ENCODE measurements at places on chromosomes 5 and 9.

DNA sequence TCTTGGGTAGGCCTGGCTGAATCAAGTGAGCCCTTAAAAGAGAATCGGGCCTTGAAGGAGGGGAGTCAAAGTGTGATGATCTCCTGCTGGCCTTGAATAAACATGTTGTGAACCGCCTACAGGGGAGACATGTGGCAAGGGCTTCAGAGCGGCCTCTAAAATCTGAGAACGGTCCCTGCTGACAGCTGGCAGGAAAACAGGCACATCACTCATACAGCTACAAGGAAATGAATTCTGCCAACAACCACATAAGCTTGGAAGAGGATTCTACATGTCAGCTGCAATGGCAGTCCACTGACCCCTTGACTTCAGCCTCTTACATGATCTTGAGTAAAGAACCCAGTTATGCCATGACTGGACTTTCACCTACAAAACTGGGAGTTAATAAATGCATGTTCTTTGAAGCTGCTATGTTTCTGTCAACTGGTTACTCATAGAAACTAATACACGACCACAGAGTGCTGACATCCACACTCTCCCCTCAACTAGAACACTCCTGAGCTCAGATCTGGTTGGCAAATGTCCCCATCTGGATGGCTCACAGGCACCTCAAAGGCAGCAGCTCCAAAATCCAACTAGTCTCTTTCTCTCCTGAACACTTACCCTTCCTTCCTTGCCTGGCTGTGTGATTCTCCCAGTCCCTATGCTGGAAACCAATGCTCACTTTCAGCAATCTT, 333.1 kb downstream of the ASTN2 start:
- no peak for DNase-seq

DNA sequence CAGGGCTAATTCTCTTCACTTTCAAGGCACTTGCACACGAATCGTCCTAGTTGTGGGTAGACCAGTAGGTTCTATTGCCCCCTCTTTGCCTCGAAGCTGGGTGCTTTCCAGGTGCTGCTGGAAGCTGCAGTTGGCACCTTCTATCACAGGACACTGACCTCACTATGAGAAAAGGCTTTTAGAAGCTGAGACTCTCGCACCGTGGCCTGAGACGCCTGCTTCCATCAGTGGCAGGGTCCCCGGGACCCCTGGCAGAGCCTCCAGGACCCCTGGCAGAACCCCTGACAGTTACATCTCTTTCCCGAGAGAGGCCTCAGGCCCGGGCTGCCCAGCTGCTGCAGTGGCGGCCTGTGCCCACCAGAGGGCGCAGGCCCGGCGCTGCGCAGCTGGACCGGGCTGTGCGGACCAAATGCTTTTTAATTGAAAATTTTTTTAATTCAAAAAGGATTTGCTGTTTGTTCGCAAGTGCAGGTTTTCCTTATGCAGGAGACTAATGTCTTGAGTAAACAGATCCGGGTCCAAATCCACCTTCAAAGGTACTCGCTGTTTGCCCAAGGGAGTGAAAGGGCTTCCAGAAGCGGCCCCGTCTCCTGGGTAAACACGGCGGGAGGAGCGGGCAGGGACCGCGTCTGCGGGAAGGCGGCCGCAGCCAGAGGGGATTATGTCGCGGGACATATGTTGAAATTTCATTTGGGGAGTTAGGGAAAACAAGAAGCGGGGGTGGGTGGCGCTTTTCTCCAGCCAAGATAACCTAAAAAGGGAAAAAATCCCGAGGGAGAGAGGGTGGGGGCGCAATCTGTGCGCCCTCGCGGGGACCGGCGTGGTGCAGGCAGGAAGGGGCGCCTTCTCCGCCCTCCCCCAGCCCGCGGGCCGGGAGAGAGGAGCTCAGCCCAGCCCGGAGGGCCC, 114.5 kb upstream of the LMX1B start:
- peak; percentile 28 for DNase-seq

GRCh38 chr5:115375893-115376292, 79.4 kb upstream of the CCDC112 start:
- peak; percentile 42 for DNase-seq

- peak; percentile 34 for DNase-seq
Observed at GRCh38 chr9:98214811-98215210, 22.4 kb upstream of the CORO2A start.

GRCh38 chr5:131109540-131110255, 55.4 kb downstream of the HINT1 start:
- DNase-seq = peak; percentile 10

GRCh38 chr9:105244734-105245028, 230 bp downstream of the SLC44A1 start:
- DNase-seq = no peak

- no peak for DNase-seq
Observed at GRCh38 chr5:171666815-171667214, 118.8 kb upstream of the SMIM23 start.

- DNase-seq = peak; percentile 37
Observed at GRCh38 chr9:1042466-1042865, 7.7 kb upstream of the DMRT2 start.

DNA sequence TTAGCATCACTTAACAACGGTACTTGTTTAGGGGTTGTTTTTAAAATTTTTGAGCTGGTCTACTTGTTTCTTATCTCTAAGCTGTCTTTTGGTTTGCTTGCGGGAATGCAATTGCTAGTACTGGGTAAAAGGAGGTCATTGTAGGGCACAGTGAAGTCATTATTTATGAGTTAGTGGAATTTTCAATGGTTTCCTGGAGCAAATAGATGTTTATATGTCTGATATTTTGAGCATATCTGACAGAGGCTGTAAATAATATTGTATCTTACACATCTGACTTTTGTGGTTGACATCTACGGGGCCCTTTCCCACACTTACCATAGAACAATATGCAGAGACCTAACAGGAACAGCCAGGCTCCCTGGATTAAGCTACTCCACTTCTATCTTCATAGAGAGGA, 90.4 kb upstream of the IL6ST start:
- DNase-seq = no peak

GRCh38 chr5:160926428-160926827, 74.4 kb upstream of the ATP10B start:
- no peak for DNase-seq

GRCh38 chr9:137127301-137128157, 11.4 kb upstream of the GRIN1 start:
- no peak for DNase-seq

GRCh38 chr5:19739671-19740070, 248.3 kb downstream of the CDH18 start:
- DNase-seq = no peak

DNA sequence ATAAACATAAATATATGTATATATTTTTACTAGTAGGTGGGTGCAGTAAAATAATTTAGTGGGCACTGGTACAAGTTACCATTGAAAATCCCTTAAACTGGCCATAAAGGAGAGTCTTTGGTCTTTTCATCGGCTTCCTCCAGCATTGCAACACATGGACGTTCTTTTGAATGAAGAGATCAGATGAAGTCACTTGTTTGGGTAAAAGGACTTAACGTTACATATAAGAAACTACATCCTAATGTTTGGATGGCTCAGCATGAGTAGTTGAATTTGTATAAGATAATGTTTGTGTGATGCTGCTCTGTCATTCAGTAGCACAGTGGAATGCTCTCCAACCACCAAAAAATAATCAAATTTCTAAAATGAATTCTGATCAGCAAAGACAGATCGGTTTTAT, 31.6 kb downstream of the AFAP1L1 start:
- DNase-seq = no peak

DNA sequence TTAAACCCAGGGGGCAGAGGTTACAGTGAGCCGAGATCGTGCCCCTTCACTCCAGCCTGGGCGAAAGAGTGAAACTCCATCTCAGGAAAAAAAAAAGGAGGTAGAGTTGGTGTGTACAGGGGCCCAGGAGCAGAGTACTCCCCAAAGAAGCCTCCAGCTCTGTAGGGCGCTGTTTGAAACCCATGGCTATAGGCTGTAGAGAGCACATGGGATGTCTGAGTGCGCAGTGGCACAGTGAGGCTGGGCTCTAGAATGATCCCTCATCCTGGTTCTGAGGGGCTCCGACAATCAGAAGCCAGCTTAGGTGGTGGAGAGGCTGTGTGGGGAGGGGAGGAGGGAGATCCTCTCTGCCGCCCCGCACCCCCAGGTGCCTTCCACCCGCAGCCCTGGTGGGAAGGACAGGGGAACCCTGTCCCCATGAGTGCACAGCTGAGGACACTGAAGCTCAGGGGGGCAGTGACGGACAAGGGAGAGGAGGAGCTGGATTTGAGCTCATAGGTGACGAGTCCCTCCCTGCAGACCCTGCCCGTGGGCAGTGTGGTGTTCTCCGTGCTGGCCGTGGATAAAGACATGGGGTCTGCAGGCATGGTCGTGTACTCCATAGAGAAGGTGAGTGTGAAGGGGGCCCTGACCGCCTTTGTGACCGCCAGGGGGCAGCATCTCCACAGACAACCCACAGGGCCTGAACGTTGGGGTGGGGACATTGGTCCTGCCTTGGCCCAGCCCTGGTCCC, 24.6 kb downstream of the CDHR2 start:
- peak; percentile 25 for DNase-seq

DNA sequence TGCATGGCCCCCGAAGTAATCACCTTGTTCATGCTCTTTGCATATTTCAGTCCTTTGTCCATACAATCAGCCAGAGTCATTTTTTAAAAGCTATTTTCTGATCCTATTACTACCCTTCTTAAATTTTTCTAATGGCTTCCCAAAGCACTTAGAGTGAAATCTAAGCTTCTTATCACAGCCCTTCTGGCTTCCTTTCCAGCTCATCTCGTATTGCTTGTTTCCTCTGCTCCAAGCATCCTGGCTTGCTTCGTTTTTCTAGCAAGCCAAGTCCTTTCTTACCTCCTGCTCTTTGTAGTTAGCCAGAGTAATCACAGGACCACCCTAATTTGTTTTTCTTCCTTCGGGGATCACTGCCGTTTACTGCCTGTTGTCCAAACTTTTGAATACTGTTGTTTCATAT, 453.3 kb downstream of the KIF4B start:
- DNase-seq = no peak

DNA sequence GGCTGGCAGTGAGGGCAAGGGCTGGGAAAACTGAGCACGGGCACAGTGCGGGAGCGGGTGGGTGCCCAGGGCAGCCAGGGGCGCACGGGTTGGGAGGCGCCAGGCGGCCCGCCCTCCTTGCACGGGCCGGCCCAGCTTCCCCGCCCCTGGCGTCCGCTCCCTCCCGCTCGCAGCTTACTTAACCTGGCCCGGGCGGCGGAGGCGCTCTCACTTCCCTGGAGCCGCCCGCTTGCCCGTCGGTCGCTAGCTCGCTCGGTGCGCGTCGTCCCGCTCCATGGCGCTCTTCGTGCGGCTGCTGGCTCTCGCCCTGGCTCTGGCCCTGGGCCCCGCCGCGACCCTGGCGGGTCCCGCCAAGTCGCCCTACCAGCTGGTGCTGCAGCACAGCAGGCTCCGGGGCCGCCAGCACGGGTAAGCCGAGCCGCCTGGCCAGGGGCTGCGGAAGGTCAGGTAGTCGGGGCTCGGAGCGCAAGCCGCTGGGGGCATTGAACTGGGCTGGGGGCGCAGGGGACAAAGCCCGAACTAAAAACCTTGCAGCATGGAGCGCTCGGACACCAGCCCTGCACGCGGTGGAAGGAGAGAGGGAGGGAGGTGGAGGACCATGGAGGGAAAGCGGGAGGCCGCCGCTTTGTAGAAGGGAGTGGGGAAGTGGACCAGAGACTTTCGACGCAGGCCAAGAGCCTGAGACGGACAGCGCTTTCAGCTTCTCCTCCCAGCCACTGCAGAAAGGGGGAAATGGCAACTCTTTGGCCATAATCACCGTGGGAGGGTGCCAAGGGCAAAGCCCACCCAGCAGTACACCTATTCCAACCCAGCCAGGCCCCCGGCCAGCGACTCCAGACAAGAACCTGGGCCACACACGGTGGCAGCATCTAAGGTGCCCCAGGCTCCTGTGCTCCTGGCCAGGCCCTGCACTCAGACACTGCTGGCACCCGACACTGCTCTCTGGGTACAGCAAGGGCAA, at the start of gene TGFBI:
Gene TGFBI (plus strand): TSS at position 207 of the 961 bp plus-strand sequence. CDS start 68 bp downstream, at position 275.
- DNase-seq = peak; percentile 86

GRCh38 chr5:43038496-43038989, 1.6 kb downstream of the ANXA2R start:
- DNase-seq = no peak

DNA sequence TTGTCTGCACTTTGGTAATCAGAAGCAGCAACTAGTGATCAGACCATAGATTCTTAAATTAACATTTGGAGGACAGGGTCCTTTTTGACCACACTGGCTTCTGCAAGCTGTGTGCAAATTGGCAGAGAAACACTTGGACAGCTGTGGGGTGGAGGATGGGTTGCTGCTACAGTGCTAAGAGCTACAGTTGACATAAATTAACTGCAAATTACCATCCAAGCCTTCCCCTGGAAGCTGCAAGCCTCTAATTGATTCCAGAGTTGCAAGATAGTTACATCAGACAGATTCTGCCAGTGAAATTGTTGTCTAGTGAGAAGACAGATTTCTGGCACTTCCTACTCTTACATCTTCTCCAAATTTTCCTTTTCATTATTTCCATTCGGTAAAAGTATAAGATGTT, 517.7 kb downstream of the DIRAS2 start:
- no peak for DNase-seq

GRCh38 chr5:158525663-158526062, 574.1 kb downstream of the EBF1 start:
- DNase-seq = no peak

DNA sequence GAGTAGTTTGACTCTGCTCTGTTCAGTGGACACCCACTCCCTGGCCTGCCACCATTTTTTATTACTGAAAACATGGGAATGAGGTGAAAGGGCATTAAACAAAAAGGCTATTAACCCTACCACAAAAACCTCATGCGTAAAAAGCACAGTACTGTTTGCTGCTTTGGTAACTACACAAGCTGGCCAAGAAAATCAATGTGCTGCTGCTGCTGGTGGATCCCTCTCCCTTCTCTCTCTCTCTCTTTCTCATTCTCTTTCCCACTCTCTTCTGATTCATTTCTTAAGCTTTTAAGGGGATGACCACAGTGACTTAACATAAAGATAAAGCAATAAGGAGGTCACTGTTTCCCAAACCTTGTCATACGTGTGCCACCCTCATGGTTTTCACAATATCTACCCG, 183.2 kb upstream of the TBC1D2 start:
- DNase-seq = no peak

DNA sequence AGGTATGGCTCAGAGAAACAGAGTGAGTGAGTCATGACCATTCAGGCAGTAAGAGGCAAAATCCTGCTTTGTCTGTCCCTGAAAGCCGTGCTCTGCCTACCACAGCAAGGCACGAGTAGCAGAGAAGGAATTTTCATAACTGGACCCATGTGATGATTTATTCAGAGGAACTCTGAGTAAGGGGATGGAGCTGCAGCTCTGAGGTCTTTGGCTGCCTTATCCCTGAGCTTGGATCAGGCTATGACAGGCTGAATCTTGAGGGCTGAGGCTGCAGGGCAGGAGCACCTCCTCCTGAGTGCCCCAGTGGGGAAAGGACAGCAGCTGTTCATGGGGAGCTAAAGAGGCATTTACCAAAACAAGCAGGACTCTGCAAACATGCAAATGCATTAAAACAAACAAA, 183.4 kb downstream of the PAPPA start:
- peak; percentile 53 for DNase-seq
